ENCODE measurements at places on chromosomes 11 and 22.

DNA sequence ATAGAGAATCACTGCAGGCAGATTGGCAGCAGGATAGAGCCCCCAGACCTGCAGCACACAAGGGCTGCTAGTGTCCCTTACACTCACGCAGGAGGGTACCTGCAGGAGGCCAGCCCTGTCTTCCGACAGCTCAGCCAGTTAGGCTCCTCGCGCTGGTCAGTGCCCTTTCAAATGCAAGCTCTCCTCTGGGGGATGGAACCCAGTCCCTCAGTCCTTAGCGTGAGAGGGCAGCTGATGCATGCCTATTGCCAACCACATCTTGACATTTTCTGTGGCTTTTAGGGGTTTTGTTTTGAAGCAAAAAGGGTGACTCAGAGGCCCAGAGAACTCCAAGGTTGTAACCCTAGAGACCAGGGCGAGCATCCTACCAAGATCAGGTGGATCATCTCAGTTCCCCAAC is 40.0 kb downstream of the WNT11 start:
- DNase-seq, result no peak

DNA sequence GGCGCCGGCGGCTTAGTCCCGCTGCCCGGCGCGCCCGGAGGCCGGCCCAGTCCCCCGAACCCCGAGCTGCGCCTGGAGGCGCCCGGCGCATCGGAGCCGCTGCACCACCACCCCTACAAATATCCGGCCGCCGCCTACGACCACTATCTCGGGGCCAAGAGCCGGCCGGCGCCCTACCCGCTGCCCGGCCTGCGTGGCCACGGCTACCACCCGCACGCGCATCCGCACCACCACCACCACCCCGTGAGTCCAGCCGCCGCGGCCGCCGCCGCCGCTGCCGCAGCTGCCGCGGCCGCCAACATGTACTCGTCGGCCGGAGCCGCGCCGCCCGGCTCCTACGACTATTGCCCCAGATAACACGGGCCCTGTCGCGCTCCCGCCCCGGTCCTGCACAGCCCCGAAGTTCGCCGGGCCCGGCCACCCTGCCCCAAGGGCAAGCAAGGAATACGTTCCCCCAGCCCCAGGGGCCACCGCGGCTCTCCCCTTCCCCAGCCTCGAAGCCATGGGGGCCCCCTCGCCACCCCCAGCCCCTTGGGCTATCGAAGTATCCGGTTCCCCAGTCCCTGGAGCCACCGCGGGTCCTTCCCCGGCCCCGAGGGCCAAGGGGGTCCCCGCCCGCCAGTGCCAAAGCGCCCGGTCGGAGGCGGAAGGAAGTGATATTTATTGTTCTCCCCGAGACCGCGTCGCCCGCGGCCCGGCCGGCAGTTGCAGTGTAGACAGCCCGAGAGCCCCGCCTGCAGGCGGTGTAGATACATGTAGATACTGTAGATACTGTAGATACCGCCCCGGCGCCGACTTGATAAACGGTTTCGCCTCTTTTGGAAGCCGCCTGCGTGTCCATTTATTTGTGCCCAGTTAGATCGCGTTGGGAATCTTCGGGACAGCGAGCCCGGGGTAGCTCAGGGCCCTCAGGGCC is 6.2 kb downstream of the TBX1 start:
- DNase-seq, result no peak

DNA sequence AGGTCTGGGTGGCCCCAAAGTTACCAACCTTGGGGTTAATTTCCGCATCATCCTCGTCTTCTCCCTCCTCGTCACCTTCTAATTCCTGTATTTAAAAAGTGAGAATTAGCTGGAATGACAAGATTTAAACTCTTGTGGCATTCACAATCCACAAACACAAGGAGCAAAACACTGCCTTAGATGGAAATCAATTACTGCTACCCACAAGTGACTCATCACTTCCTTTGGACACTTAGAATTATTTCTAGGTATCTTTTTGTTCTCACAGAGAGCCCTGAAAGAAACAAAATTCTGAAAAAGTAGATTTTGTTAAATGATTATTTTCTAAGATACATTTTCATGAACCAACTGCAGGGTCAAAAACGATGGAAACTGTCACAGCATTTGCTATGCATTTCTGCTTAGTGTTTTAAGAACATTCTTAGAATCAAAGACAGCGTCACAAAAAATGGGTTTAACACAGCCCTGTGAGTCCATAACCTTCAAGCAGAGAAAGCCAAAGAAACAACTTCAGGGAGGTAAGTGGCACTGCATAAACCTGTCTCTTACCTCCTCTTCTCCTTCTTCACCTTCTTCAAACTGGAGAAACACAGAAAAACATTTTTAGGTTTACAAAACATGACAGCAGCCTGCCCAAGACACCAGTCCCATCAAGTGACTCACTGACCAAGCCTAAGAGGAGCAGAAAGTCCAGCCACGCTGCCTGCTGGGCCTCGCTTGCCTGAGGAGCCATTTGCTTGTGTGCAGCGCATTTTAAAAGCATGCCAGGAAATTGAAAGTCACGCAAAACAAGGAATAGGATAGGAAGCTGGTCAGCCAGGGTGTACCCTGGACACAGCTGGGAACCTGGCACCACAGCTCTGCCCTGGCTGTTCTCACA is 22.3 kb upstream of the PHLDA2 start:
- no peak for DNase-seq

DNA sequence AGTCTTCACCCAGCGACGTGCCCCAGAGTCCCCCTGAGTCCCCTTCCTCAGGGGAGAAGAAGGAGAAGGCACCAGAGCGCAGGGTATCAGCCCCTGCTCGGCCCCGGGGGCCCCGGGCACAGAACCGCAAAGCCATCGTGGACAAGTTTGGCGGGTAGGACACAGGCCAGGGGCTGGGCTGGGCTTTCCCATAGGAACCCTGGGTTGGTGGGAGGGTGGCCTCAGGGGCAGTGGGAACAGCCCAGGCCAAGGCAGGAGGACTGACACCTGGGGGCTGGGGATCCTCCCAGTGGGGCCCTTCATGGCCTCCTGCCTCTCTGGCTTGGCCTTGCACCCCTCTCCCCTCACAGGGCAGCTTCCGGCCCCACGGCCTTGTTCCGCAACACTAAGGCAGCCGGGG is 8.5 kb downstream of the SMTNL1 start:
- no peak for DNase-seq

GRCh38 chr22:28829358-28830181 is 29.2 kb upstream of the XBP1 start:
- peak; percentile 60 for DNase-seq

GRCh38 chr11:126601550-126602215 is 246.2 kb downstream of the ST3GAL4 start:
- DNase-seq, result no peak

DNA sequence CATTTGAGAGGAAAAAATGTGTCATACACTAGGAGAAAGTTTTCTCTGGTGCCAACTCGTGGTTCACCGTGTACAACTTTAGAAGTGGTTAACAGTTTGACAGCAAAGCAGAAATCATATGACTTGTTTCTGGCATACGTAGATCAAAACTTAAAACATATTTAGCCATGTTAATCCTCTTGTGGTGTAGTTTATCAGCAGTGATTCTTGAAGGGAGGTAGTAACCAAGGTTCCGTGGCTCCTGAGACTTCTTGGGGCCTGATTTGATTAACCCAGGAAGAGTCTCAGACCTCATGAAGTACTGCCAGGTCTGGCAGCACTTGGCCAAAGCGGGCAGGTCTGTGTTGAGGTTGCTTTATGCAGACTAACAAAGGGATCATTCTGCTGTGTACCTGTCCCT is 40.5 kb downstream of the SREBF2 start:
- DNase-seq, result peak; percentile 7

GRCh38 chr11:60767388-60767811 is 10.7 kb downstream of the MS4A15 start:
- no peak for DNase-seq

- no peak for DNase-seq
Observed at GRCh38 chr11:35139722-35140282, 831 bp downstream of the CD44 start.

GRCh38 chr22:23845265-23846080 is 6.7 kb upstream of the DERL3 start:
- DNase-seq, result no peak

- no peak for DNase-seq
Observed at GRCh38 chr11:87015645-87016044, 22.1 kb upstream of the TMEM135 start.
